ELF-1 (cell line): ENCODE measurements at places on chromosomes 11 and 22.
A peak's percentile ranks its signal among the peaks of the same experiment; 100 is the strongest.

- DNase-seq: no peak
These were observed 173.7 kb downstream of the MAML2 start for GRCh38 chr11:96169250-96169649.

DNA sequence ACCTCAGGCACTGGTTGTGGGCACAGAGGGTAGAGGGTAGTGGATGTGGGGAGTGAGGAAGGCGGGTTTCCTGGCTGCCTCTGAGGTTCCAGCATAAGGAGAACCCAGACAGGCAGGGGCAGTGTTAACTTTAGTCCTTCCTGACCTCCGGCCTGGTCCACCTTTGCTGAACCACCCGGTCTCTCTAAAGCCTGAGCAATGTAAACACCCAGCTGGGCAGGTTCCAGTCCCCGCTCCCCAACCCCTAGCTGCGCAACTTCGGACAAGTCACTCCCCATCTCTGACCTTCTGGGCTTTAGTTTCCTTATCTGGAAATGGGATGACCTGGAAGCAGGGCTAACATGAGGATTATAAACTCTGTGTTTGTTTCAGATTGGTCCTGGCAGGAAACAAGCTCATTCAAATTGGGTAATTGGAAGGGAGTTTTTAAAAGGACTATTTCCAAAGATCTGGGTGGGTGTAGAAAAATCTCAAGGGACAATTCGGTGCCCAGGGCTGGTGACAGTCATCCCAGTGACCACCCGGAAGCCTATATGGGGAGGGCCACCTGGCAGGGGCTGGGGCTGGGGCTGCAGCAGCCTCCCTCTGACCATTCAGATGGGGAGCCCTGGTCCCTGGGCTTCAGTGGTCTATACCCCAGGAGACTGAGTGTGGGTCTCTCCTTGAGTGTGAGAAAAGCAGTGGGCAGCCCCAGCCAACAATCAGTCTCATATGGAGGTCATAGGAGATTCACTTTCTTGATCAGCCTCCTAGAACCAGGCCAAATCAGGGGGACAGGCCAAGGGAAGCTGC is 108.3 kb upstream of the SYT13 start:
- DNase-seq: no peak

DNA sequence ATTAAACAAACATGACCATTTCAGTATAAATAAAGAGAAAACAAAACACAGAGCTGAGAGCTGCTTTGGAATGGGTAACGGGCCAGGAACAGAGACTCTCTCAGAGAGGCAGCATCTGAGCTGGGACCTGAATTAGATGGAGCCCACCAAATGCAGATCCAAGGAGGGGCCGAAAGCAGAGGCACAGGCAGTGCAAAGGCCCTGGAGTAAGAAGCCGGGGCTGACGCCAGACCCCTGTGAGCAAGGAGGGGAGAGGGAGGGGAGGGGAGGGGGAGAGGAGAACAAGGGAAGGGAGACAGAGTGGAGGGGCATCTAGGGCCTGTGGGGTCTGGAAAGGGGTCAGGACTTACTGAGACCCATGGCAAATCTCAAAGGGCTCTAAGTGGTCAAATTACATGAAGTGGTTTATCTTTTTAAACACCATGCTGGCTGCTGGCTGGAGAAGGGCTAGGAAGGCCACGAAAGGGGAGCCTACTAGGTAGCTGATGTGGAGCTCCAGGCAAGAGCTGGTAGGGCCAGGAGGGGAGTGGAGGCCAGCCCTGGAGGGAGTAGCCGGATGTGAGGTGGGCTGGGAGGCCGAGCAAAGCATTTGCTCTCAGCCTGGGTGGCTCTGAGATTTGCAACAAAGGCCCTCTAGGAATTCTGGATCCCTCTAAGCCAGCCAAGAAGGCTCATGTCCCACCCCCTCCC is 3.2 kb downstream of the OSBPL5 start:
- peak; percentile 1 for DNase-seq

DNA sequence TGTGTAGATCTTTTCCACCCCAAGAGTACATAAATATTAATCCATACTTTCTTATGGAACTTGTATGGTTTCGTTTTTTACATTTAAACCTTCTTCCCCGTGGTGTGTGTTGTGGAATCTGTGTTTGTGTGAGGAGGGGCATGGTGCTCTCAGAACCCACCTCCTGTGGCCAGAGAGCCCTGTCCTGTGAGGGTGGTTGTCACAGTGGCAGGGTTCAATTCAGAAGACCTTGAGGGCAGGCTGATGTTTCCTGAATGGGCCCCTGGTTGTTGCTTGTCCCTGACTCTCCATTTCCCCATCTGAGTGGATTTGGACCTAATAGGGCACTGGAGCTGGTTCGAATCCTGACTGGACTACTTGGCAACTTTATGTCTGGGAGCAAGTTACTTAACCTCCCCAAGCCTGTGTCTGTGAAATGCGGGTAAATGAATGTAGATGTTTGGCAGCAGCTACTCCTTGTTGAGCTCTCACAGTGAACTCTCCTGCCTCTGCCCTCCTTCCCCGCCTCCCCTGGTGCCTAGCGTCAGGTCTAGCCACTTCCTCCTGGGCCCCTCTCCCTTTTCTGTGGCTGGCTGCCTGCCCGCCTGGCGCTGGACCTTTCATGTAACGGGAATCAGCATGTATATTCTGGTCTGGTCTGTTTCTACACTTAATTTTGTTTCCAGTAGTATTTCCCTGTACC is 7.3 kb downstream of the NEAT1 start:
- peak; percentile 53 for DNase-seq

GRCh38 chr11:7927635-7928034 is 3.4 kb downstream of the OR10A6 start:
- no peak for DNase-seq

DNA sequence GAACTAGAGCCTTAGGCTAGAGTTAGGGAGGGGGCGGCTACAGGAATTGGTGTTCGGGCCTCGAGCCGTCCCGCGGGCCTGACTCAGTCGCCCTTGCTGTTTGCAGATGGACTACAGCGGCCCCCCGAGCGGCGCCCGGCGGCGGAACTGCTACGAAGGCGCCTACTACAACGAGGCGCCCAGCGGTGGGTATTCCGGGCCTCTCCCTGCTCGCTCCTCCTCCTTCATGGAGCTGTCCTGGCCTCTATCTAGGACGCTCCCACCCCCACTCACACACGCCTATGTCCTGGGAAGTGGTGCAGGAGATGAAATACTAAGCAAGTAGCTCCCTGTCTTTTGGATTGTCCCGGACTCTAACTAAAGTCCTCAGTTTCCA is 1.4 kb downstream of the MYOD1 start:
- DNase-seq: peak; percentile 60

GRCh38 chr11:114812733-114813132 is 134.4 kb downstream of the NXPE2 start:
- DNase-seq: no peak

DNA sequence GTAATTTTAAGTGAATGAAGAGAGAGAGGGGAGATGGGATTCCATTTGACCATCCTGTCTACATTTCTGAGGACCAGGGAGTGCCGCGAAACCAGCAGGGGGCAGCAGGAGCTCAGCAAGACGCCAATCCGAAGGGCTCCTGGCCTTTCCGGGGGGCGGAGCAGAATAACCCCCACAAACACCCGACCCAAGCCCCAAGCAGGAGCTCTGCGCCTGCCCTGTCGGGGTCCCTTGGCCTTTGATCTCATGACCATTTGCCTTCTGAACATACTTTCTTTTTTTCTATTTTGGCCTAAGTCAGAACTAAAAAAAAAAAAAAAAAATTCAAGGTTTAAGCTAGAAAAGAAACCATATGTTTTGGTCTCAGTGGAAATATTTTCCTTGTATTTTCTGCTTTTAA is 21.9 kb upstream of the SCN2B start:
- peak; percentile 64 for DNase-seq

DNA sequence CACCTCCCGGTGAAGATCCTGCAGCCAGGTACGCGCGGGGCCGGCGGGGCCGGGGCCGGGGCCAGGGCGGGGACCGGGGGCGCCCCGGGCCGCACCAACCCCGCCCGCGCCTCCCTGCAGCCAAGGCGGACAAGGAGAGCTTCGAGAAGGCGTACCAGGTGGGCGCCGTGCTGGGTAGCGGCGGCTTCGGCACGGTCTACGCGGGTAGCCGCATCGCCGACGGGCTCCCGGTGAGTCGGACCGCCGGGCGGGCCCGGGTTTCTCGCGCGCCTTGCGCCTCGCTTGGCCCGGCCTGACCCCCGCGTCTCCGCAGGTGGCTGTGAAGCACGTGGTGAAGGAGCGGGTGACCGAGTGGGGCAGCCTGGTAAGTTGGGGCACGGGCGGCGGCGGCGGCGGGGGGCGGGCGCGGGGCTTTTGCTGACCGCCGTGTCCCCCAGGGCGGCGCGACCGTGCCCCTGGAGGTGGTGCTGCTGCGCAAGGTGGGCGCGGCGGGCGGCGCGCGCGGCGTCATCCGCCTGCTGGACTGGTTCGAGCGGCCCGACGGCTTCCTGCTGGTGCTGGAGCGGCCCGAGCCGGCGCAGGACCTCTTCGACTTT is 531 bp downstream of the PIM3 start:
- no peak for DNase-seq

- no peak for DNase-seq
These were observed 51.0 kb upstream of the BARX2 start for GRCh38 chr11:129324533-129325175.

- no peak for DNase-seq
These were observed 8.1 kb downstream of the PARVB start for GRCh38 chr22:44032126-44032730.

DNA sequence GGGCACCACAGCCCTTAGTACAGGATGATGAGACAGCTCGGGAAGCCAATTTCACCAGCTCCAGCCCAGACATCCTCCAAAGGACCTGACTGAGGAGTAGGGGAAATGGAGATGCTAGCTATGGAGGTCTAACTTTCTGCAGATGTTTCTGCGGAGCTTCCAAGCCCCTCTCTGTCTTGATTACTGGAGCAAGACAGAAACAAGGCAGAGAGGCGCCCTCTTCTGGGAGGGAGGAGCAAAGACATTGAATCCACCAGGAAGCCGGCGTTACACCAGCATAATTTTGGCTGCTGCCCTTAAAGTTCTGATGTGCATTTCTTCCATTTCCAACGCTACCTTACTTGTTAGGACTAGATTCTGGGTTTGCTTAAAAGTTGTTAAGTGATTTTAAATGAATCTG is 107.3 kb upstream of the HSD17B12 start:
- DNase-seq: peak; percentile 67

GRCh38 chr11:122394313-122394712 is 261.2 kb upstream of the UBASH3B start:
- DNase-seq: no peak

GRCh38 chr22:32364210-32364609 is 6.5 kb downstream of the RFPL3 start:
- no peak for DNase-seq

DNA sequence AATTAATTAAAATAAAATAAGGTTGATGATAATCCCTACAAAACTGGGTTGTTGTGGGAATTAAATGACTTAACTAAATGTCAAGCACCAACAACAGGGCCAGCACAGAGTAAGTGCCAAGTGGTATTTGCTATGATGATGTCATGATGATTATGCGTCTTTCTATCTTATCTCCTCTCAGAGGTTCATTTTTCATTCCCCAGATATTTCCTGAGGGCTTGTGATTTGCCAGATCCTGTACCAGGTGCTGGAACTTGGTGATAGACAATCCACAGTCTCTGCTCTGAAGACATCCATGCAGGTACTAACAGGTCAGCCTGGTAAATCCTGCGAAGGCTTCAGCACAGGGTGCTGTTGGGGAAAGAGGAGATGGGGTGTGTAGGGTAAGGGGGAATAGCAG is 8.1 kb upstream of the MYH9 start:
- DNase-seq: no peak

DNA sequence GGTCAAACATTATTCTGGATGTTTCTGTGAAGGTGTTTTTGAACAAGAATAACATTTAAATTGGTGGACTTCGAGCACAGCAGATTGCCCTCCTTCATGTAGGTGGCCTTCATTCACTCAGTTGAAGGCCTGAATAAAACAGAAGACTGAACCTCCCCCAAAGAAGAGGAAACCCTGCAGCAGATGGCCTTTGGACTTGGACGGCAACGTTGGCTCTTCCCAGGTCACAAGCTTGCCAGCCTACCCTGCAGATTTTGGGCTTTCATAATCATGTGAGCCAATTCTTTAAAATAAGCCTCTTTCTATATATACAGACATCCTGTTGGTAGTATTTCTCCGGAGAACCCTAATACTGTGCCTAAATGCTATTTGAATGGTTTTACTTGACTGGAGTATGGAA is 432.2 kb upstream of the NARS2 start:
- no peak for DNase-seq

- DNase-seq: no peak
These were observed 5.1 kb upstream of the CDKN1C start for GRCh38 chr11:2890466-2891294.

- DNase-seq: peak; percentile 88
These were observed 48.4 kb downstream of the GRAMD1B start for GRCh38 chr11:123478352-123478987.

DNA sequence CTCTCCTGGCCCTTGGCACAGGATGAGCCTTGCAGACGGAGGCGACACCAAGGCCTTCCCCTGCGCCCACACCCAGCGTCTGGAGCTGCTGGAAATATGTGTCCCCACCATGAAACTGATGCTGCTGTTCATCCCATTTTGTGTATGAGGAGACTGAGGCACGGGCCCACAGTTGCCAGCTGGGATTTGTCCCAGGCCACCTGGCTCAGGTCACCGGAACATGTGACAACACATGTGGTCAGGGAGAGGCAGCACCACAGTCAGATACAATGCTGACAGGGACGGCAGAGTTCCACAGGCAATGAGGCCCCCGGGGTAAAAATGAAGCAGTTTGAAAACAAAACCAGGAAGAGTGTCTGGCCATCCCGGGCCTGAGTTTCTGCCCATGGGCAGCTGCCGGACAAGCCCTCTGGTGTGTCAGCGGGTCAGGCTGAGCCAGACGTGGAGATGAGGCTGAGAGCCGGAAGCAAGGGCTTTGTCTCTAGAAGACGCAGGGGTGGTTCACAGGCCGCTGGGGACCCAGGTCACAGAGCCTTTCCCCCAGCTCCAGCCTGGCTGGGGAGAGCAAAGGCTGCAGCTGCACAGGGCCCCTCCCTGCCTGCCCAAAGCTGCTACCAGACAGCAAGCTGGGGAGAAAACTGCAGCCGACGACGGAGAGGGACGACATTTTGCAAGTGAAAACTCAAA is 80.7 kb downstream of the CDKN1C start:
- DNase-seq: peak; percentile 56

GRCh38 chr22:47022475-47022874 is 260.0 kb downstream of the TBC1D22A start:
- DNase-seq: no peak
